ENCODE measurements at places on chromosomes 2 and 18.

GRCh38 chr2:240873805-240874714 is 5.4 kb downstream of the AGXT start:
- no peak for DNase-seq

- no peak for DNase-seq
Observed at GRCh38 chr2:140567734-140568133, 1563.1 kb downstream of the LRP1B start.

DNA sequence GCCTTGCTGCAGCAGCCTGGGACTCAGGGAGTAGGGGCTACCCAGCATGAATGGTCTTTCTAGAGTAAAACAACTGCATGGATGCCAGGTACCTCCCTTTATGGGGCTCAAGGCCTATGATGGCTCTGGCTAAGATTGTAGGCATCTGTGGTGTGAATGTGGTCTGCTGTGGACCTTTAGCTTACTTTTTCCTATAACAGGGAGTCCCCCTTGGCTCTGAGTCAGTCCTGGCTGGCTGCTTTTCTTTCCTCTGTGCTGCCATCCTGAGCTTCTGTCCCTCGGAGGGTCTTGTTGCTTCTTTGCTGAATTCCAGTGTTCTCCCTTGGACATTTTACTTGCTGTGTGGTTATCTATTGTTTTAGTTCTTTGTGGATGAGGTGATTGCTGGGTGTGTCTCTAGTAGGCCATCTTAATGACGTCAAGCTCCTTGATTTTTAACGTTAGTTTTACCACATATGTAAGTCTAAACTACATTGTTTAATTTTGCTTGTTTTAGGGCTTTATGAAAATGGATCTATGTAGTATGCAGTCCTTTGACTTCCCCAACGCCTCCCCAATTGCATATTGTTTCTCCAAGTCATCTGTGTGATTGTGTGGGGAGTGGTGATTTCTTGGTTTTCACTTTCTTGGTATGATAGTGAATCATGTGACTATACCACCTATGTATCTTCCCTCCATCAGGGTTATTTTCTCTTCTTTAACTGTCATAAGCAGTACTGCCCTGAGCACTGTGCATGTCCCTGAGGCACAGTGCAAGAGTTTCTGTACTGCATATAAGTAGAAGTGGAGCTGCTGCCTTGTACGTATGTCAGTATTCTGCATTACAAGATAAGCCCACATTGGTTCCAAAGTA is 92.4 kb downstream of the NCK2 start:
- DNase-seq = peak; percentile 47

DNA sequence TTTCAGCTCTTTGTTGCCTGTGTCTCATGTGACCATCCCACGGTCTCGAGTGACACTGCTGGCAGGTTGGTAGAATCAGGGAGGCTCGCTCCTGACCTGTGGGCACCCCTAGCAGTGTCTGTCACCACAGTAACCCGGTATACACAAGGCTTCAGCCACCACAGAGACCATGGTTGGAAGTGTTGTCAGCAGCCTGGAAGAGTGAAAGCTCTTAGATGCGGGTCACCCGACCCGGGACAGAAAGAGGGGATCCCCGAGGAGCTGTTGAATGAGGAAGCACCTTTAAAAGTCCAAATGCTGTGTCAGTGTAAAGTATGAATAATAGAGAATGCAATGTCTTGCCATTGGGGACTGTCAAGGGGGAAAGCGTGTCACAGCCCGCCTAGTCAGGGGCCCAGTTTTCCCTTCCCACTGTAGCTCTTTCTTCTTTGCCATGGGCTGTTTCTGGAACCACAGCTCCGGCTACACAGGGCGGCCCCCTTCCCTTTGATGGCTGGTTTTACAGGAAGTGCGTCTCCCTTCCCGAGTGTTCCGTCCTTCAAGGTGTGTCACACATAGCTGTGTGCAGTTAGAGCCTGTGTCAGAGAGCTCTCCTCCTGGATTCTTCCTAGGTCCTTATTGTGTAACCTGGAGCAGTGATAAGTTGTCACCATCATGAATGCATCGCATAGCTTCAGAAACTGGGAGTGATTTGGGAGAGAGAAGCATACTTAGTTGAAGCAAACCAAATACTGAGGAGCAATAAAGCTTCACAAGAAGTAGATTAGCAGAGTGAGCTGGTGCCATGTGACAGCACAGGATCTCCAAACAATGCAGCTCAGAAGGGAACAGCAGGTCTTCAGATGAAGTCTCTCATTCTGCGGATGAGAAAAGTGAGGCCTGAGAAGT is 81.4 kb downstream of the MTCL1 start:
- no peak for DNase-seq

DNA sequence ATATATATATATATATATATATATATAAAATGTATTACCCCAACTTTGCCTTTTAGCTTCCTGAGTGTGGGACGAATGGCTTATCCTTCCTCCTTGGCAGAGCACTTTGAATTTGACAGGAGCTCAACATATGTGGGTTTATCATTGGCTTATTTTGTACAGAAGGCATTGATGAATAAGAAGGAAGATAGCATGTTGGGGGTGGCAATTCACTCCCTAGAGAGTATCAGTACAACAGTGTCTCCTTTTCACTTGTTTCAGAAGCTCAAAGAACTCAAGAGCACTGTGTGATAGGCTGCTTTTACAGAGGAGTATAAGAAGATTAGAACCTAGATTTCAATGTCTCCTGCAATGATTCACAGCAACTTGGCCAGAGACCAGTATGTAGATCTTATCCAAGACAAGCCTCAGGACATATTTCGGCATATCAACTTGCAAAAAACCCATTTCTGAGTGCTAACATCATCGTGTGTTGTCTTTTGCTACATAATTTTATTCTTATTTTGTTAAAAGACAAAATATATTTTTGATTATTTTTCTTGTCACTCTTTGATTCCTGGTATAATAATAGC is 345.8 kb downstream of the SOCS6 start:
- no peak for DNase-seq

DNA sequence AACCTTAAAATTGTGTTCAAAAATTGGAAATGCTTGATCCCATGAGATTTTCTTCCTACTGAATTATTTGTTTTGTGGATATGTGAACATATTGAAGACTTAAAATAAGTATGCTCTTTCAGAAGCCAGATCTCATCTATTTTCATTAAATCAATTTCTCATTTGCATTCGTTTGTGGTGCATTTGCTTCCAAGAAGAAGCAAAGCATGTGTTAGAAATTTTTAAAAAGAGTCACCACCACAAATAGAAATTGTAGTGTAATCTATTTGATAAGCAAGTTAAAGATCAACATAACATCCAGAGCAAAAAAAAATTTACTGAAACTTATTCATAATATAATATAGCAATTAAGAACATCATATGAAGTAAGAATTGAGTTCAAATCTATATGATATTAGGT is 300.9 kb upstream of the SYT4 start:
- no peak for DNase-seq

- no peak for DNase-seq
Observed at GRCh38 chr18:51751901-51752300, 554.4 kb upstream of the MEX3C start.

DNA sequence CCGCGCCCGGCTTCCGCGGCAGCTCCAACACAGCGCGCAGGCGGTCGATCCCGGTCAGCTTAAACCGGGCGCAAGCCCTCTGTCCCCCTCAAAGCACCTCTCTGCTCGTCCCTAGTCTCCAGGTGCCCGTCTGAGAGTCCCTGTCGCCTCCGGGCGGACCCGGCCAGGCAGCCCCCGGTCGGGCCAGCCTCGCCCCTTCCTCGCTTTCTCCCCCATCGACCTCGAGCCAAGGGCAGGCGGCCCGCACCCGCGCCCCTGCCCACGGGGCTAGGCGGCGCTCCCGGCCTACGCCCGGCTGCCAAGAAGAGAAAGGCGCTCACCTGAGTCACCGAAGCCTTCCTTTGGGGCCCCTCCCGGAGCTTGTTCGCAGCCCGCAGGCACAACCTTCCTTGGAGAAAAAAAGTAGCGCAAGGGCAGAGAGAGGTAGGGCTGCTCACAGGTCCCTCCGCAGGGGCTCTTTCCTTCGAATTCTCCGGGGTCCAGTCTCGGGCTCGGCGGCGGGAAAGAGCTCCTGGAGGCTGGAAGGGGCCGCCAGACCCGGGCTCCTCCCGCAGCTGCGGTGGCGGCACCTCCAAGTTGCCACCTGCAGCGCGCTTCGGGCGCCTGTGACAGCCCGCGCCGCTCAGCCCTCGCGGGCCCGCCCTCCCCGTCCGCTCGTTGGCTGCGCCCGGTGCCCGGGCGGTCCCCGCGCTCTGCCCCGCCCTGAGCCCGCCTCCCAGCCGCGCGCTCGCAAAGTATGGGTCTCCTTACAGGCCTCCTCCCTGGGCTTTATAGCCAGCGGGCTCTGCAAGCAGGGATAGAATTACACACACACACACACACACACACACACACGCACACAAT is 86.5 kb upstream of the EPB41L3 start:
- no peak for DNase-seq

DNA sequence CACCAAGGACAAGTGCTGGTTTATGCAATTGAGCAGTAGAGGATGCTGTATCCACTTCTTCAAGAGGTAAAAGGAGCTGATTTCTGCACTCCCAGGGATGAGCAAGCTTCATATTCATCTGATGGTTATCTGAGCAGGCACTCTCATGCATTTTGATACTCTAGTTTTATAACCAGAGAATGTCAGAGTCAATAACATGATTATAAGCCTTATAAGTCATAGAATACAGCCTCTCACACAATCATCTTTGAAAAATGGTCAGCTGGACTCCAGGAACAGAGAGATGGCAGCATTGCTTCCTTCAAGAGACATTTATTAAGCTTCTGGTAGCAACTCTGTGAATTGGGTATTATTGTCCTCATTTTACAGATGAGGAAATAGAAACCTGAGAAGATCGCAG is 167.1 kb downstream of the SLC8A1 start:
- no peak for DNase-seq

DNA sequence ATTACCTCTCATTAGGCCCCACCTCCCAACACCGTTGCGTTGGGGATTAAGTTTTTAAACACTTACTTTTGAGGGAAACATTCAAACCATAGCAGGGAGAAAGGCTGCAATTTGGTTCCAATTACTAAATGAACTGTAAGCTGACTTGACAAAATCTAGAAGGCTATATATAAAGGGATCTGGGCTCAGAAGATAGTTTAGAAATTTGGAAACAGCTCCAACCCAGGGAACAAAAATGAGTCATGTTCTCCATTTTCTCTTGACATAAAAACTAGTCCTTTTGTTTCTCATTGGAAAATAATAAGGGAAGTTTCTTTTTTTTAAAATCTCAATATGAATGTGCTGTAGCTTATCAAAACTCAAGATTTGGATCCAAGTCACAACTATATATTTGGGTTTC is 17.5 kb downstream of the MOGAT1 start:
- DNase-seq = no peak

GRCh38 chr2:205882806-205883425 is 200.6 kb downstream of the NRP2 start:
- DNase-seq = no peak

GRCh38 chr2:190530248-190530900 is 4.1 kb downstream of the NEMP2 start:
- peak; percentile 13 for DNase-seq

GRCh38 chr2:182921234-182921633 is 54.8 kb upstream of the FRZB start:
- no peak for DNase-seq

DNA sequence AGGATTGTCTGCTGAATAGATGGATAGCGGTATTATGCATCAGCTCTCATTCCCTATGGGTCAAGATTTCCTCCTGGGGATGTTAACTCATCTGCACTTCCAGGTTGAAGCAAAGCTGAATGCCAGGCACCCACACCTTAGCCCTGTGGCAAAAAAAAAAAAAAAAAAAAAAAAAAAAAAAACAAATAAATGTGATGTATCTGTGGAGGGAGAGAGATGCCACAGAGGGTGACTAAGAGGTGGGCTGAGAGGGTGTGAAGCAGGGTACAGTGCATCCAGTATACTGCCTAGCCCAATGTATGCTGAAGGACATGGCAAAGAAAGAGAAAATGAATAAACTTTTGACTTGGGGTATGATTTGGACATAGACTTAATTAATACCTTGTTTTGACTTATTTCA is 91.4 kb downstream of the COPS8 start:
- no peak for DNase-seq

- DNase-seq = no peak
Observed at GRCh38 chr2:118773826-118774225, 73.6 kb downstream of the EN1 start.

DNA sequence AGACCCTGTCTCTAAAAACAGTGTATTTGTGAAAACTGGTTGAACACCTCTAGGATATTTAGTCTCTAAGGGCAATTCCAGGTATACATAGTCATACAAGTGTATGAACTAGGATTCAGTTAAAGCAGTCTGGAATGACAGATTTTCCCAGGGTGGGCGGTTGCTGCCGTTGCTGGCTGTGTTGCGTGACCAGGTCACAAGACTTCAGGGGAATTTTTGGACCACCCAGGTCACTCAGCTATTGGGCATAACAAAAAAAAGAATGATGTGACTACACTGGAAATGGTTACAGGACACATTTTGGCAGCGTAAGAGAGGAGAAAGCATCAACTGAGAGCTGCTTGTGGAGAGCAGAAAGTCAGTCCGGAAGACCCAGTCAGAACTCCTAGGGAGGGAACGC is 58.0 kb upstream of the ZBTB7C start:
- no peak for DNase-seq

GRCh38 chr18:12836551-12836950 is 47.5 kb downstream of the PTPN2 start:
- DNase-seq = no peak

GRCh38 chr2:98586551-98587140 is 21.7 kb downstream of the COA5 start:
- no peak for DNase-seq

GRCh38 chr2:121887513-121888188 is 132.2 kb downstream of the TSN start:
- DNase-seq = no peak

DNA sequence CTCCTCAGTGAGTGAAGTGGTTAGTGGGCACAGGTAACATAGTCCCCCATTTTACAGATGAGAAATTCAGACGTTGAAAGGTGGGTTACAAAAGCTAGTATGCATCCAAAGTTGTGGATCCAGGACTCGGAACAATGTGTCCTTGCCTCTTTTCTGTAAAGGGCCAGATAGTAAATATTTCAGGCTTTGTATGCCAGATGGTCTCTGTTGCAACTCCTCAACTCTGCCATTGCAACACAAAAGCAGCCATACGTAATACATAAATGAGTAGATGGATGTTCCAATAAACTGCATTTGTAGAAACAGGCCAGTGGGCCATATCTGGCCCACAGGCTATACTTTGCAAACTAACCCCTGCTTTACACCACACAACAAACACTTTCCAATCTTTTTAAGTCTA is 166.6 kb upstream of the PKDCC start:
- no peak for DNase-seq

GRCh38 chr18:77815666-77816338 is 566.2 kb downstream of the GALR1 start:
- DNase-seq = no peak

DNA sequence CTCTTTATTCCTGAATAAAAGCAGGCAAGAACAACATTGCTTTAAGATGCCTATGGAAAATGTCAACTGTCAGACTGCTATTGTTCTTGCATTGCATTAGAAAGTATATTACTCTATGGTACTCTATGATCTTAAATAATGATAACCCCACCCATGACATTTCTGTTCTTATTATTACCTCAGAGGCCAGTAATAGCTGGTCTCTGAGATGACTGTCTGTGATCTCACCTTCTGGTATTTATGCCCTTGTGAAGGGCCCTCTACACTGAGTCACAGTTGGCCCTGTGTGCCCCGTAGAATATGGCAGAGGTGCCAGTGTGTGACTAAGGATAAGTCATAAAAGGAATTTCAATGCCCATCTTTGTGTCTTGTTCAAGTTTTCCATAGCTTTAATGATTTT is 61.0 kb downstream of the SPP2 start:
- DNase-seq = no peak

- no peak for DNase-seq
Observed at GRCh38 chr2:96863575-96864342, 5.9 kb upstream of the ANKRD39 start.

Measured in CD4-positive, alpha-beta T cell treated with Interleukin-2 at 100 ng/mL for 4 hours (primary cell).